ENCODE measurements at places on chromosomes 6 and 20. TPM values are rescaled to one million over a fixed set of nuclear protein-coding genes. Genes with fewer than 3 reads are reported as not detected.

Gene GABRR1
- not detected for total RNA-seq

Gene CCN6
- not detected for total RNA-seq

Gene SMLR1
- not detected for total RNA-seq

Gene KLHDC3
- 62.4 TPM for total RNA-seq

Gene SGK1
- 41.5 TPM for total RNA-seq

Gene WDR46
- 51.7 TPM for total RNA-seq

Gene DDX43
- total RNA-seq = not detected

Gene SNAI1
- total RNA-seq = 4.5 TPM

Gene MYL9
- total RNA-seq = 582 TPM

Gene ZSCAN31
- total RNA-seq = 6.6 TPM

DNA sequence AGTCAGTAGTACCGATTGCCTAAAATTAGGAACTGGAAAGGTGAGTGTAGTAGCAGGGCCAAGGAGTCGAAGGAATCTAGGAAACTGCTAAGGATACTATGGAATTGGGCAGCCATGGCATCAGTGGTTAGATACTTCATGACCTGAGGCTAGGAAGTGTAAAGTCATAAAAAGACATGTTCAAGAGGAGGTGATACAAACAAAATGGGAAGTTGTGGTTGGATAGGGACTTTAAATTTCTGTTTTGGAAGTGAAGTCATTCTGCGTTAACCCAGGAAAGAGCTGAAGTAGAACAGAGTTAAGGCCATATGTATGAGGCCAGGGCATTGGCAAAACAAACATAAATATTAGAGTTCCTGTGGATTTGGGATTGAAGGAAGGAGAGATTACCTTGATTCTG, 88.6 kb upstream of the TMEM181 start:
- no peak for DNase-seq

DNA sequence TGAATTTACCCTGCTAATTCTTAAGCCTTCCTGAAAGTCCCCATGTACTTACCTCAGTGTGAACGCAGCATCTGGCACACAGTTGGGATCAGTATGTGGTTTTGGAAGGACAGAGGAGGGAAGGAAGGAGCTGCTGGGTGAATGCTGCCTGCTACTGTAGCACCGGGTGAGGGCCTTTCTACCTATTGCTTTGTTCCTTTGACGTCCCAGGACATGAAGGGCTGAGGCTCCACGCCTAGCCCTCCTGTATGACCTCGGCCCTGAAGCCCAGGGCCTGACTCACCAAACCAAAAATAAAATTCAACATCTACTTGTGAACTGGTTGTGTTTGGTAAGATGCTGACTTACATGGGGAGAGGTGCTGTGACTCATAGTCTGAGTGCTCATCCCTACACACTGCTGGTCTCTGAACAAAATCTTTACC, 51.1 kb downstream of the ARID1B start:
- DNase-seq = no peak

DNA sequence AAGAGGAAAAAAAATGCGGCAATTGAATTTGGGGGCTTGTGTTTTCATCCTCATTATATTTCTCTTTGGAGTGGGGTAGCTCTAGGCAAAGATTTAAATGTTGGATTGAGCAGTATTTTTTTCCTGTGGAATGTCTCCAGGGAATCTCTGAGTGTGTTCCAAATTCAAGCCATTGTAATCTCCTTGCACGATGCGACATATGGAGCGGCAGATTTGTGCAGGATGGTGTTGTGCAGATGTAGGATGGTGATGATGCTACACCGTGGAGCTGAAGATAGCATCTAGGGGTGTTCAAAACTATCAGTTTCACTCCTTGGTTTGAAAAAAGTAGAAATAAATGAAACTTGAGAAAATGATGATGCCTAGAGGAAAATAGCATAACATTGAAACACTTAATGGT, 777.5 kb upstream of the EPHA7 start:
- no peak for DNase-seq

- DNase-seq = no peak
Observed at GRCh38 chr20:40336533-40336932, 352.5 kb downstream of the MAFB start.

GRCh38 chr6:84002226-84002625, 31.3 kb upstream of the MRAP2 start:
- DNase-seq = no peak

GRCh38 chr6:140777780-140778179, 1354.9 kb upstream of the GJE1 start:
- no peak for DNase-seq

DNA sequence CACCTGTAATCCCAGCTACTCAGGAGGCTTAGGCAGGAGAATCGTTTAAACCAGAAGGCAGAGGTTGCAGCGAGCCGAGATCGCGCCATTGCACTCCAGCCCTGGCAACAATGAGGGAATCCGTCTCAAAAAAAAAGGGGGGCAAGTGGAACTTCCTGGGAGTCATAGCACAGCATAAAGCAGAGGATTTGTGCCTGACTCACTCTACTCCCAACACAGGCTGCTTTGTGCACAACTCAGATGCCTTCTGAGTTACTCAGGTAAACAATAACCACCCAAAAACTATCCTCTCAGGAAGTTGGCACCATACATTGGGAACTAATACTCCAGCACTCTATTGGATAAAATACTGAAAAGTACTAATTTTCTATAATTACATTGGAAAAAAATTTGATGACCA, 2.5 kb upstream of the TMEM244 start:
- no peak for DNase-seq

GRCh38 chr20:39785252-39785917, 823.2 kb downstream of the DHX35 start:
- DNase-seq = no peak

DNA sequence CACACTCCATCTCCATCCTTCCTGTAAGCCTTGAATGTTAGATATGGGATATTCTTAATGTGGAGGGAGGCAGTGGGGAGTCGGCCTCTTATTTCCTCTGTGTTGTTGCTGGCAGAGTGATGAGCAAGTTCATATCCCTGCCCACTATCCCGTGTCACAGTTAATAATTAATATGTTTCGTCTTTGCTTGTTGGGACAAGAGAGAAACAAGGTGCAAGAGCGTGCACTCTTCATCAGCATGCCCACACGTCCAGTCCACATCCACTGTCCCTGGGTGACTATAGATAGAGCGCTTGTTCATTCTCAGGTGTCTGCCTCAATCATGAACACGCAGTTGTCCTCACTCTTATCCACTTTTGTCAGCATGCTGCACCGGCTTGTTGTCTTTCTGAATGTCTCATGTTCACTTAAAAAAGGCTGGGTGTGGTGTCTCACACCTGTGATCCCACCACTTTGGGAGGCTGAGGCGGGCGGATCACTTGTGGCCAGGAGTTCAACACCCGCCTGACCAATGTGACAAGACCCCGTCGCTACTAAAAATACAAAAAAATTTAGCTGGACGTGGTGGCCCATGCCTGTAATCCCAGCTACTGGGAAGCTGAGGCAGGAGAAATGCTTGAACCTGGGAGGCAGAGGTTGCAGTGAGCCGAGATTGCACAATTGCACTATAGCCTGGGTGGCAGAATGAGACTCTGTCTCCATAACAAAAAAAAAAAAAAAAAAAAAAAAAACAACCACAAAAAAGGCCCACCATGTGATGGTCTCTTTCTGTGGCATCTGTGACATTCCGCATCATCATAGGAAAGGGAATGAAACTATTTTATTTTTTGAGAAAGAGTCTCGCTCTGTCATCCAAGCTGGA, 34.2 kb downstream of the PPP1R3G start:
- DNase-seq = no peak

DNA sequence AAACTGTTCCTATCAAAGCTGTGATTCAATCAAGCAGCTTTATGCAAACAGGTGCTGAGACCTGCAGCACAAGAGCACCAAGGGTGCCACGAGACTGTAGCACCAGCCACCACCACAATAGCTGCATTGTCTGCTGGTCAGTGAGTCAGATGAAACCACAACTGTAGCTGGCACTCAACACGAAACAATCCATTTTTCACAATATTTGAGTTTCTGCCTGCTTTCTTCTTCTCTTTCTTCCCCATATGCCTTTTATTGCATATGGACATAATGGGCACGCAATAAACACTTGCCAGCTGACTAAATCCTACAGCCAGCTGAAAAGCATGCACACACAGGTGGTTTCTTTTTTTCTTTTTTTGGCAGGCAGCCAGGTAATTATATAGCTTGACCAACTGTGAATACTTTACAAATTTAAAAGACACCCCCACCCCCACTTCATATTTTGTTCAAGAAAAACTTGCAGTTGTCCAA, 16.6 kb downstream of the SLC2A12 start:
- DNase-seq = peak; percentile 59

DNA sequence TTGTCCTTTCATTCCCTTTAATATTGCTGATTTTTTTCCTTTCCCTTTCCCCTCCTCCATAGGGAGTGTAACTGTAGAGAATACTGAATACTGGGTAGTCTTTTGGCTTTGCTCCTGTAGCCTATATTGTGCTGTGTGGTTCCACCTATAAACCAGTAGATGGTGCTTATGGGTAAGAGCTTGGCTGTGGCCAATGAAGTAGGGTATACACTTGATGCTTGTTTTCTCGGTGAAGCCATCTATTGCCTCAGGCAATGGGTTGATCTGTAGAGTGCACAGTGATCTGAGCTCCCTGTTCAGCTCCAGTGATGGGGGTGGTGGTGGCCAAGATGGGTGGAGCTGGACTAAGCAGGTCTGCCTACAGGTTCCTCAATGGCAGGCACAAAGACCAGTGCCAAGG, 203.3 kb upstream of the IMPG1 start:
- DNase-seq = no peak

GRCh38 chr6:119603501-119603900, 253.9 kb upstream of the MAN1A1 start:
- no peak for DNase-seq

- no peak for DNase-seq
Observed at GRCh38 chr6:144909753-144910285, 624.7 kb downstream of the UTRN start.

GRCh38 chr20:30610029-30610693, 647.3 kb upstream of the DEFB115 start:
- DNase-seq = no peak

DNA sequence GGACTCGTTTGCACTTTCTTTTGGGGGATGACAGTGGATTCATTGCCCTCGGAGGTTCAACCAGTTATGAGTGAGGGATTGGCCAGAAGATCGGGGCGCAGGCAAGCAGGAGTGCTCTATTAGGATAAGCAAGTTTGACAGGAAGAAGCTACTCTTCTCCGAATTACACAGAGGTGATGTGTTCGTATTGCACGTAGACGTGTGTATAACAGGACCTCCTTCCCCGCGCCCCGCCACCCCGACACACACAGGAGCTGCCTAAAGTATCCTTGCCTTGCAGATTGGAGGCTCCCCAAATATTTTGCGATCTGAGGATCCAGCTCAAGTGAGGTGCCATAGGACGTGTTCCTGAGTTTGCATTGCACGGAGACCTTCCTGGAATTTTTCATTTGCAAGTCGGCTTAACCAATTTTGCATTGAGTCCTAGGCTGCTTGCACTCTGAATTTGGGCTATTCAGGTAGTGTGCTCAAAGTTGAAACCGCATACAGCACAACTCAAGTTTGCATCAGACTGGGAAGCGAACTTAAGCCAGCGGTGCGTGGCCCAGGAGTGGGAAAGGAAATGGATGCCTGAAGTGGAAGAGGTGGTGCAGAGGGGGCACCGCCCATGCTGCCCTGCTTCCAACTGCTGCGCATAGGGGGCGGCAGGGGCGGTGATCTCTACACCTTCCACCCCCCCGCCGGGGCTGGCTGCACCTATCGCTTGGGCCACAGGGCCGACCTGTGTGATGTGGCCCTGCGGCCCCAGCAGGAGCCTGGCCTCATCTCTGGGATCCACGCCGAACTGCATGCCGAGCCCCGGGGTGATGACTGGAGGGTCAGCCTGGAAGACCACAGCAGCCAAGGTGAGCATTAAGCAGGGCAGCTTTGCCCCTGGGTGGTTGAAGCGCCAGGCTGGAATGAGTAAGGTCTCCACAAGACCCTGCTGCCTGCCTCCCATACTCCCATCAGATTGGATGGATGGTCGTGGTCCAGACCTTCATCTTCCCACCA, 770 bp downstream of the TCF19 start:
- peak; percentile 34 for DNase-seq

DNA sequence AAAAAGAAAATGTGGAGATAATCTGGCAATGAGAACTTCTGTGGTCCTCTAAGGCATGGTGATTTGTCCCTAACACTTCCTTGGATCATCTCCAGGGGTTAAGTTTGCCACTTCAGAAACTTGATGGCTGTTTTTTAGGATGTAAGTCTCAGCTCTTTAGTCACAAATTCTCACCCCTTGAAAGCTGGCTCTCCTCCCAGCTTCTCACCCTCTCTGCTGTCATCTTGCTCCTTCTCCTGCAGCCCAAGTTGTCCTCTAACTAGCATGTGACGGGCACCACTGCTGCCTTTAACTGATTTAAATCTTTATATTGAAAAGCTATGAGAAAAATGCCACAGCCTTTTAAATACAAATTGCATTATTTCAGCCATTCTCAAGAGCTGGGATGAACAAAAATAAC, 107.8 kb downstream of the MAP3K5 start:
- DNase-seq = no peak

GRCh38 chr6:169832247-169832948, 81.0 kb downstream of the ERMARD start:
- peak; percentile 4 for DNase-seq

DNA sequence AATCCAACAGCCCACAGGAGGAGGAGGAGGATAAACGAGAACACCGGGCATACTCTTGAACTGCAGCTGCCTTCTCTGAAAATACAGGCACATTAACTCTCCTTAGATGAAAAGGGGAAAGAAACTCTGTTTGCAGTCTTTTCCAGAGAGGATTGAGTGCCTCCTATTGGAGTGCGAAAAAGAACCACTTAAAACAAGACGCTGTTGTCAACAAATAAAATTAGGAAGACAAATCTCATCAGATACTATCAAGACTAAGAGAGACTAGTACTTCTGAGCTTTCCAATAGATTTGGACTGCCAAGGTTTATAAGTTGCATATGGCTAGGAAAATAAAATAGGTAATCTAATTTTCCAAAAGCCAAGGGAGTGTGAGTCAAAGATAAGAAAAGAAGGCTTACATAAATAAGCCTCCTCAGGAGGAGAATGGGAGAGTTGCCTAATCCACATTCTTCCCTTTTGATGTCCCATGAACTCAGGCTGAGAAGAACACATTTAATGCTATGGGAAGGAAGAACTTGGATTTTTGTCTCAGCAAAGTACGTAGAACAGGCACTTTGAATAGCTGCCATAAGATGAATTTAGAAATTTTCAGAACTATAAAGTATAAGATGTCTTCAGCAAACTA, 154.7 kb downstream of the ARHGAP18 start:
- no peak for DNase-seq

Data from colonic mucosa (tissue), 4 donors.